ENCODE measurements at places on chromosomes 5 and 9.

DNA sequence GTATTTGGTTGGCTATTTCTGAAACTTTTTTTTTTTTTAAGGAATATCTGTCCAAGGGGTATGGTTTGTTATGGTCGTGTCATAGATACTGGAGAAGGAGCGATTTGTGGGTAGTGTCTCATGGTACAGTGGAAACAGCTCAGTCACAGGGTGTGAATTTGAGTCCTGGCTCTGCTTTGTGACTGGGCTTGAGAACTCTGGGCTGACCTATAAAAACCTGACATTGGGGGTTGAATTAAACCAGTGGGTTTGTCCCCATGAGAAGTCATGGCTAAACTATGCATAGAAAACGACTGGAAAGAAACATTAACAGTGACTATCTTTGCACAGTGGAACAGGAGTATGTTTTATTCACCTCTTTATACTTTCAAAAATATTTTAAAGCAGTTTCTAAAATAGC lies 54.7 kb downstream of the MACROH2A1 start:
- no peak for DNase-seq

DNA sequence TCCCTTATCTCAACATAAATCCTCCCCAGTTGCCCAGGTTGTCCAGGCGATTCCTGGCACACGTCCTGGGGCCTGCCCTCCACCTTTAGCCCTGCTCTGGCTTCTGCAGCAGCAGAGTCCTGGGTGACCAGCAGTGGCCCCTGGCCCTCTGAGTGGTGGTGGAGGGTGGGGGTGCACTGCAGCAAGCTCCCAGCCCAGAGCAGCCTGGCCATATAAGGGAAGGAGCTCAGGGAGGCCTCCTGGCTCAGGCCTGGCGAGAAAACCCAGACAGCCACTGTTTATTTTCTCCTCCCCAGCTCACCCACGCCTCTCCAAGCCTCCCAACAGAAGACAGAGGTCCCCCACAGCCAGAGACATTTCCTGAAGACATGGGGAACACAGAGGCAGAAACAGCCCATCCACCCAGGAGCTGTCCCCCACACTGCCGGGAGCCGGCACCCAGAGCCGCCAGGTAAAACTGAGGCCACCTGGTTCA lies 44.7 kb upstream of the IL17B start:
- DNase-seq, result peak; percentile 57

- no peak for DNase-seq
Observed at GRCh38 chr5:51345106-51345505, 38.1 kb upstream of the ISL1 start.

DNA sequence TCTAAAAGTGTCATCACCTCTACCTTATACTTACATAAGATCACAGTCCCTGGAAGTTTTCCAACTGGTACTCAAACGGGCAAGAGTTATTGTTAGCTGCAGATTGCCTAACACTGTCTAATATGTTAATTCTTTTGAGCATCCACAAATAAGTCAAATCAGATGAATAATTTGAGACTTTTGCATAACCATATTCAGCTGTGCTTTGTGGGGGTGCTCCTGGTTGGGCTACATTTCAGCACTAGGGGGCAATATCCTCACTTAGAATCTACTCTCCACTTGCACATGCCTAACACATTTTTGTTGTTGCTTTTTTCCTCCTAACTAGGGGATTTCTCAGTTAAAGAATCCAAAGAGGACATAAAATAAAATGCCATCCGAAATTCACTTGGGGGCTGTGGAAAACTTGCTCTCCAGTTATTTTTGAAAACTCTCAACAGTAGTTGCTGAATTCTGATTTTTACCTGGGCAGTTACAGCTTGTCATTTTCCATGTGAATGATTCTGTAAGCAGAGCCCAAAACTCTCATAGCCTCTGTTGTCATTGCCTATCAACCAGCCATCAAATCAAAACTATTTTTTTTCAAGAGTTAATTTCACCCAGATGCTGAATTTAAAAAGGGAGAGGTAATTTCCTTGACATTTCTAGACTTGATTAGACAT lies 71.5 kb downstream of the TRIM36 start:
- peak; percentile 78 for DNase-seq

DNA sequence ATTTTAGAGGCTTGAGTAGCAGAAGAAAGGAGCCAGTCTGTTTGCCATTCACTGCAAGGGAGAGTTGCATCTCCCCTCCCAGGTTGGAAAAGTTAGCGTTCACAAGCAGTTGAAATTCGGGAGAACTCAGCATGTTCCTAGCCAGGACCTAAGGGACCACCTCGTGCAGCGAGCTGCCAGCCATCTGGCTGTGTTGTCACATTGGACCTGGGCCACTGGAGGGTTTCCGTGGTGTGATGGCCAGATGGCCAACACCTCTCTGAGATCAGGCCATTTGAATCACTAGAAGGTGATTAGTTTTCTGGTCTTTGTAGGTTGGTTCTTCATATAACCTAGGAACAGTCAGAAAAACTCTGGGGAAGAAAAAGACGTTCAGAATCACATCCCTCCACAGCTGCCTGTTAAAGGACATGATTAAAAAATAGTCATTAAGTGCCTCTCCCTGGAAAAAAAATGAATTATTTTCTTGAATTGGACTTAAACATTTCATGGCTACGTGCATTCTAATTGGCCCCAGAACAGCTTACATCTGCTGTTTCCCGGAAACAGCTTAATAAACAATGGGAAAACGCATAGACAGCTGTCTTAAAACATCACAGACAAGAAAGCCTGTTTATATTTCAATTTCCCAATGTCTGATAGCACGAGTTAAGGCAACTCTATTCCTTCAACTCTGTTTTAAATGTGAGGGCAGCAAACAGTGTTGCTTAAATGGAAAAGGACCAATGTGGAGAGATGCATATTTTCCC lies 303.9 kb downstream of the TENT4A start:
- no peak for DNase-seq

GRCh38 chr5:5783021-5783420 lies 360.5 kb downstream of the ICE1 start:
- no peak for DNase-seq

- peak; percentile 76 for DNase-seq
Observed at GRCh38 chr9:22097707-22098106, 88.6 kb upstream of the CDKN2B start.

DNA sequence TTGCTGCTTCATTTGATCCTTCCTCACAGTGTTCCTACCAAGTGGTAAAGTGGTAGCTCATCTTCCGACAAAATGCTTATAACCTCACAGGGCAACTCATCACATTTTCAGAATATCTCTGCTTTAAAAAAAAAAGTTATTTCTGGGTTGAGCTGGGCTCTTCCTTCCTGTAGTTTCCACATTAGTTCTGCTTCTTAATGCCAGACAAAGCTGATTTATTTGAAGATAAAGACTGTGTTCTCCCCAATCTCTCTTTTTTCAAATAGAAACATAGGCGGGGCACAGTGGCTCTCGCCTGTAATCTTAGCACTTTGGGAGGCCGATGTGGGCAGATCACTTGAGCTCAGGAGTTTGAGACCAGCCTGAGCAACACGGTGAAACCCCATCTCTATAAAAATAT lies 273.1 kb downstream of the ACTL7B start:
- no peak for DNase-seq

GRCh38 chr9:72675586-72675985 lies 154.2 kb downstream of the TMC1 start:
- DNase-seq, result peak; percentile 87

- DNase-seq, result no peak
Observed at GRCh38 chr9:33907347-33907746, 90.4 kb downstream of the UBE2R2 start.

GRCh38 chr5:150517272-150518152 lies 9.6 kb downstream of the NDST1 start:
- DNase-seq, result peak; percentile 89

- DNase-seq, result peak; percentile 61
Observed at GRCh38 chr9:99365233-99365980, 143.3 kb downstream of the SEC61B start.

DNA sequence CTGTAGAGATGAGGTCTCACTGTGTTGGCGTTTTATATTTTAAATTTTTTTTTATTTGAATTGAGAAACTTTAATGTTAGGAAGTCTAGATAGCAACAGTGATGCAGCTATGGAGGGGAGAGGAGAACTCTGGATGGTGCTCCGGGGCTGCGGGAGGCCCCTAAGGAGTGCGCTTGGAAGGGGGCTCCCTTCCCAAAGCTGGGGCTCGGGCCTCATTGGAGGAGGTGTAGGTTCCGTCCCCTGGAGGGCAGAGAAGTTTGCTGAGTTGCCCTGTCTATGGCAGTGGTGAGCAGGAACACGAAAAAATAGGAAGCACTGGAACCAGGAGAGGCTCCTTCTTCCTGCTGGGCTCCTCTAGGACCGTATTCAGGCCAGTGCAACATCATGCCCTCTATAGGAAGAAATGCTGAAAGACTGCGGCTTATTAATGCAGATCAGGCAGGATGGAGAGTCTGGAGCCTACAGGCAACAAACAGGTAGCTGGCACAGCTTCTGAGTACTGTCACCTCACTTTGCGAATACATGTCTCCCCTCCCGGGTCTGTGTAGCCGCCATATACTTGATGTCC lies 16.1 kb downstream of the AHRR start:
- DNase-seq, result peak; percentile 38

DNA sequence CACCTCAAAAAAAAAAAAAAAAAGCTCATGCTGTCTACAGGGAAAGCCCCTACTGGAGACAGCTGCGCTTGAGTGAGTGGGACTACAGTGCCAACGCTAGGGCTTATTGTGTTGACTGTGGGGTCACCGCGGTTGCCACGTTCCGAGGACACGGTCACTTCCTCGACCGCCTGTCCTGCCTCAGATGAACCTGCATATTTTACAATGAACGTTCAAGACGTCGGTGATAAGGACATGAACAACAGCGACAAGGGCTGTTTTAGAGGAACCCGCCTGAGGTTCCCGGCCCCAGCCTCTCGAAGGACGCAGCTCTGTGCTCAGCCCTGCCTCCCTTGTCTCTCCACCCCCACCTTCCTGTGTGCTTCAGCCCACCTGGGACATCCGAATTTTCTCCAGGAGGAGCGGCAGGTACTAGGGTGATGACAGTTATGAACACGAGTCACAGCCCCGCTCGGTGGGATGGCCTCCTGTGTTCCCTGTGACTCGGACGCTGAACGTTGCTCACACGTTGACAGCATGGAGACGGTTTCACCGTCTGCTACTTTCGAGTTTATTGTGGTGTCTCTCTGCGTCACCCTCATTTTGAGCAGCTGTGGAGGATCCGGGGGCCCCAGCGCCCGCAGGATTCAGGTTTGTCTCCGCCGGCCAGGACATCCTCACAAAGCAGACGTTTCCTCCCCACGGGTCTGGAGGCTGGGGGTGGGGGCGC lies 11.3 kb upstream of the DIPK1B start:
- DNase-seq, result no peak

- DNase-seq, result no peak
Observed at GRCh38 chr5:119596046-119596445, 33.3 kb upstream of the FAM170A start.

- DNase-seq, result no peak
Observed at GRCh38 chr5:171432076-171432475, 12.6 kb downstream of the FGF18 start.

Measured in adipocyte (in vitro differentiated cells).